ENCODE measurements at places on chromosomes 6 and 20.

GRCh38 chr20:43721429-43722152 lies 5.2 kb downstream of the GTSF1L start:
- DNase-seq = no peak

GRCh38 chr20:62980380-62980960 lies 26.3 kb downstream of the BHLHE23 start:
- no peak for DNase-seq

GRCh38 chr6:365835-366234 lies 25.7 kb upstream of the IRF4 start:
- DNase-seq = no peak

DNA sequence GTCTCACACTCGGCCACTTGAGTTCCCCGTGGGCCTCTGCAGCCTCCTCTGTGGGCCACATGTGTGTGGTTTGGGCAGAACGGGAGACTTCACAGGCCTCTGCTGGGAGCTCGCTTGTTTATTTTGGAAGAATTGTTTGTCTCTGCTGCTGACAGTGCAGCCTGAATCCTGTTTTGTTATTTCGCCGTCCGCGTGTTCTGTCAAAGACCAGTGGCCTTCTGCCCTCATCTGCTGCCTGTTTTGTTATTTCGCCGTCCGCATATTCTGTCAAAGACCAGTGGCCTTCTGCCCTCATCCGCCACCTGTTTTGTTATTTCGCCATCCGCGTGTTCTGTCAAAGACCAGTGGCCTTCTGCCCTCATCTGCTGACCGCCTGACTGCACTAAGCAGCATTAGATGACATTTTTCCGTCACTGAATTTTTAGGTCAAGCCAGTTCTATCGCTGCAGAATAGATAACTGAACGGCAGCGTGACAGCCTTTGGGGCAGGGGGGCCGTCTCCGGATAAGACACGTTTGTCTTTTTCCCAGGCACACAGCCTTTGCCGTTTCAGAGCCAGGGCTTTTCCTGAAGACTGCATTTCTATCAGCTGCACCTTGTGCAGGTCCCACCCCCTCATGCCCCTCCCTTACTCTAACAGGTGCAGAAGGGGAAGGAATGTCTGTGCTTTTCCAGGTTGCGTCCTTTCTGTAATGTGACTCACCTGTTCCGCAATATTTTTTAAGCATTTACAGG lies 158.5 kb upstream of the AFDN start:
- no peak for DNase-seq

GRCh38 chr6:116070616-116071389 lies 10.1 kb upstream of the FRK start:
- DNase-seq = no peak

DNA sequence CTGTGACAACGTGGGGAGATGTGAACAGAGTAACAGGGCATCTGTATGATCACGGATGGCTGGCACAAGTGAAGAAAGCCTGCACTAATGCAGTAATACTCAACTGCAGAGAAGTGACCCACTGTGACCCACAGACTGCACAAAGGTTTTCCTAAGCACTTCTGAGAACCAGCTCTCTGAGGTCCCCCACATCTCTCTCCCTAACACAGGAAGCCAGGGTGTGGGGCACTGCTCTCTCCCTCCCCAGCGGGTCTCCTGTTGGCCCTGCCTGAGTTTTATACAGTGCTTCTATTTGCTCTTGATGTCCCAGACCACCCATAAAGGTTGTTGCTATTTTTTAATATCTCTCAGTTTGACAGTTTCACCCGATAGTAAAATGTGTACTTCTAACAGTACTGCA lies 11.3 kb downstream of the APMAP start:
- no peak for DNase-seq
